ENCODE measurements at places on chromosomes 5 and 9.

GRCh38 chr5:42429694-42430093 is 6.5 kb downstream of the GHR start:
- no peak for DNase-seq

GRCh38 chr5:65854925-65855324 is 71.5 kb upstream of the ERBIN start:
- no peak for DNase-seq

GRCh38 chr9:5354184-5354583 is 14.5 kb upstream of the RLN1 start:
- no peak for DNase-seq

GRCh38 chr5:138870611-138871010 is 4.5 kb downstream of the LRRTM2 start:
- DNase-seq = no peak

DNA sequence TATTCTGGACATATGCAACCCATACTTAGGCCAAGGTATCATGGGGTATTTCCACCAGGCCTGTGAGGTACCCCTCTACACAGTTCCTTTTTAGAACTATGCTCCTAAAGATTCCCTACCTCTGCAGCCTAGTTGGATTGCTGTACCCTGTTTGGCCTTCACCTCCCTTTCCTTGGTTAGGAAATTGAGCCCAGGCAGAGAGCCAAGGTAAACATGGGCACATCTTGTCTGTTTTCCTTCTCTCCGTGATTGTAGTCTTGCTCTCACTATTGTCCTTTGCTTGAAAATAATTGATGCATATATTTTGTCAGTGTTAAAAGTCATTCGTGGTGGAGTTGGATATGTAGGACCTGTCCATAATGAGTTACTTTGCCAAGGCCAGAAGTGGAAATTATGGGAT is 26.7 kb downstream of the BDP1 start:
- DNase-seq = no peak

- DNase-seq = no peak
Measured at GRCh38 chr5:177303925-177304391, 359 bp downstream of the PRELID1 start.

DNA sequence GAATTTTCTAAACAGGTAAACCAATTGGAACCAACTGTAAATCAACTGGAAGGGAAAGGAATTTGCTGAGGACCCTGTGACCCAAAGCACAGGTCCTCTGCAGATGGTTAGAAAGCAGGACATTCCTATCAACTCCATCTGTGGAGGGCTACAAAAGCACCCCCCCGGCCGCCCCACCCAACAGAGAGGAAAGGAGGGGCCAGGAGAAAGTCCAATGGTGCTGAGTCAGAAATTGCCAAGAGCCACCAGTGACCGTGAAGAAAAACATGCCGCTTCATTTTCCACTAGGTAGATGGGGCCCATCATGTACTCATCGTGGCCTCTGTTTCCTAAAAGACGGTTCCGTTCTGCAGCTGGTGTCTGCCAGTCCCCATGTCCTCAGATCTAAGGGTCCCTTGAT is 66.3 kb downstream of the RAPGEF1 start:
- DNase-seq = no peak

DNA sequence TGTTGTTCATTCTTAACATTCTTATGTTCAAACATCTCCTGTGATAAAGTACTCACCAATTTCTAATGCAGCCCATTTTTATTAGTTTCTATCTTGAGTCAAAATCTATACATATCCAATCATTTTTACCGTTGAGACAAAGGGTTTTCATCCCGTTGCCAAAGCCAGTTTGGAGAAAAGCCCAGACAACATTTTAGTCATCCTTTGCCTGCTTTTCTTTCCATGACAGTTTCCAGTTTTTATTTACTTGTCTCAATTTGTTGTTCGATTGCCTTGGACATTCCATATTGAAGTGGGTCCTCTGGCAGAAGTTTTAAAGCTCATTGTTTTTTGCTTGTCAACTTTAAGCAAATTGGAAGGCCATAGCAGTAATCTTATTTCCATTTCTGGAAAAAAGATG is 123.9 kb downstream of the RAB3C start:
- DNase-seq = no peak

Data from stimulated activated CD4-positive, alpha-beta T cell treated with anti-CD3 and anti-CD28 coated beads, Interleukin-4, amount 100 ng/mL, for 4 hours (primary cell).